ENCODE measurements at places on chromosomes 11 and 22. TPM values are rescaled to one million over a fixed set of nuclear protein-coding genes. Genes with fewer than 3 reads are reported as not detected.

The MMP13 gene
- 0.13 TPM for total RNA-seq

The CBLIF gene
- total RNA-seq, result not detected

The MYO7A gene
- total RNA-seq, result not detected

The SLN gene
- total RNA-seq, result 0.24 TPM

The NFAM1 gene
- total RNA-seq, result not detected

The PRR33 gene
- not detected for total RNA-seq

The TIMM10B gene
- total RNA-seq, result 47.2 TPM

The APOL6 gene
- total RNA-seq, result 11.6 TPM

The ALDH3B1 gene
- total RNA-seq, result 47.0 TPM

The OR51B5 gene
- not detected for total RNA-seq

The ZNF214 gene
- 1.8 TPM for total RNA-seq

The ARHGAP20 gene
- total RNA-seq, result 1.4 TPM

The PRAME gene
- not detected for total RNA-seq

The NAV2 gene
- total RNA-seq, result 4.3 TPM

The TTC38 gene
- 46.5 TPM for total RNA-seq

The C22orf23 gene
- total RNA-seq, result 3.0 TPM

The SCN3B gene
- 0.16 TPM for total RNA-seq

The OR8D4 gene
- total RNA-seq, result not detected

The ESRRA gene
- 35.4 TPM for total RNA-seq

The SEPTIN3 gene
- 0.40 TPM for total RNA-seq

The SYT12 gene
- total RNA-seq, result 3.4 TPM

The IGLL5 gene
- not detected for total RNA-seq

The GNAZ gene
- 0.52 TPM for total RNA-seq

The ANO9 gene
- 0.39 TPM for total RNA-seq

The POTEH gene
- total RNA-seq, result not detected

The BARX2 gene
- total RNA-seq, result not detected

The SYT9 gene
- total RNA-seq, result not detected

The PCF11 gene
- 12.9 TPM for total RNA-seq

The PATL1 gene
- 14.9 TPM for total RNA-seq

The C22orf42 gene
- not detected for total RNA-seq

The FAM227A gene
- 0.48 TPM for total RNA-seq

The GGTLC3 gene
- total RNA-seq, result not detected

The SHANK3 gene
- total RNA-seq, result 1.2 TPM

The EMID1 gene
- total RNA-seq, result 1.1 TPM

The SEC14L2 gene
- 77.6 TPM for total RNA-seq

The OR51I1 gene
- not detected for total RNA-seq

The BACE1 gene
- total RNA-seq, result 24.3 TPM

The NPAS4 gene
- not detected for total RNA-seq

The CPT1B gene
- total RNA-seq, result 0.52 TPM

The CDC42BPG gene
- total RNA-seq, result 0.91 TPM

The OR56A1 gene
- total RNA-seq, result not detected

The TTLL12 gene
- 32.6 TPM for total RNA-seq

The USH1C gene
- not detected for total RNA-seq

The LRRC56 gene
- 2.6 TPM for total RNA-seq

The RIMBP3B gene
- total RNA-seq, result under 0.01 TPM

The SMCO4 gene
- 5.3 TPM for total RNA-seq

The PIK3IP1 gene
- total RNA-seq, result 22.3 TPM

The PKNOX2 gene
- total RNA-seq, result 2.6 TPM

The CCDC73 gene
- not detected for total RNA-seq

The CD6 gene
- total RNA-seq, result not detected

The SHISAL1 gene
- not detected for total RNA-seq

The MOGAT2 gene
- not detected for total RNA-seq

The MLC1 gene
- total RNA-seq, result 0.08 TPM
